ENCODE measurements at places on chromosomes 6 and 20.
A peak's percentile ranks its signal among the peaks of the same experiment; 100 is the strongest.

GRCh38 chr20:39716796-39717341 is 754.7 kb downstream of the DHX35 start:
- no peak for DNase-seq

- no peak for DNase-seq
Measured at GRCh38 chr6:105753620-105754211, 332.4 kb upstream of the PRDM1 start.

- no peak for DNase-seq
Measured at GRCh38 chr20:23200914-23201313, 114.8 kb upstream of the CD93 start.

DNA sequence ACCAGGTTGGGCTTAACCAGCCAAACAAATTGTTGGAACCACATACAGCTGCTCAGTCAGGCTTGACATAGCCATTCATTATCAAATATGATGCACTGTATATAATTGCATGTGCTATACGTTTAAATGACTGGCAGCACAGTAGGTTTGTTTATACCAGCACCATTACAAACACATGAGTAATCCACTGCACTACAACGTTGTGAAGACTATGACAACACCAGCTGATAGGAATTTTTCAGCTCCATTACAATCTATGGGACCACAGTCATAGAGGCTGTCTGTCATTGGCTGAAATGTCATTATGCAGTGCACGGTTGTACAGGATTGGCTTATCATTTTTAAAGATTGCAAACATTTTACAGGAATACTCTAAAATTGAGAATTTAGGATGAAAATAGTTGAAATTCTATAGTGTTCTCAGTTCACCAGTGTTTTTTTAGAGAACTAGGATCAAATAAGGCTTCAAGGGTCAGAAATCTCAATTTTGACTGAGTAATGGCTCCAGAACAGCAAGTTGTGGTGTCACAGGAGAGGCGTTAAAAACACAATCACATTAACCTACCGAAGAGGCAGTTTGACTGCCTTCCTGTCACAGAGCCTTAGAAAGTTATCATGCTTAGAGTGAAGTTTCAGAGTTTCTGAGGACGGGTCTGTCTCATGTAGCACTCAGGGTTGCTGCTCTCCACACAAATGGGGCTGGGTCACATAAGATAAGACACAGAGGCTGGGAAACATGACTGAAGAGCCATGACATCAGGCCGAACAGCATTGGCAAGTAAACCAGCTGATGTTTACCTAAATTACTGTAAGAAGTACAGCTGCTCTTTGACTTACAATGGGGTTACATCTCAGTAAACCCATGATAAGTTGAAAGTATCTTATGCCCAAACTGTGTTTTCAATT is 60.7 kb upstream of the SMLR1 start:
- no peak for DNase-seq

DNA sequence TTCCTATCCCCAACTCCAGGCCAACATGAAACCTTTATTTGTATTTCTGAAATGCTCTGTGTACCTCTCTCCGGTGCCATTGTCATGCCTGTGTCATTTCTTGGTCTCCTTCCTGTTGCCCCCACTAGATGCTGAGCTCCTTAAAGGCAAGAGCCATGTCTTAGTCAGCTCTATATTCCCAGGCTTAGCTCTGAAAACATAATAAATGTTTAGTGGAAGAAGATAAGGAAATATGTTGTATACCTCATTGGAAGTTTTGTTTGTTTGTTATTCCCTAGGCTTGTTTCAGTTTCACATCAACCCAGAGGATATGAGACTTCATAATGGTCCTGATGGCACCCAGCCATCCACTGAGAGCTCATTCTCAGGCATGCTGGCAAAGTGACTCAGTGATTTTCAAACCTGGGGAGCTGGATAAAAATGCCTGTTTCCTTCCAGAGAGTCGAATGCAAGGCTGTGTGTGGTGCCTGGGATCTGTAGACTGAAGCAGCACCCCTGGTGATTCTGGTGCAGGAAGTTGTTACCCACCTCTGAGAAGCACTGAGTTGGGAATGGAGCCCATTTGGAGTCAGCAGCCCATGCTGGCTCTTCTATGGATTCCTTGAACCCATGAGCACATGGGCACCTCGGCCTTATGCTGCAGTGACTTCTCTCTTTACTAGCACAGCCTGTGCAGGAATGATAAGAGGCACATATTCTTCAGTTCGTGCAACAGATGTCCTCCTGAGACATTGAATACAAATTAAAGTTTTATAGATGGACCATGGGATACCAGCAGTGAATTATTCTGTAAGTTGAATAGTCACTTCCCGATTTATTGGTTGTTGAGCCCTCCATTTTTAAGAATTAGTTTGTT is 205.2 kb downstream of the FARS2 start:
- DNase-seq, result no peak

DNA sequence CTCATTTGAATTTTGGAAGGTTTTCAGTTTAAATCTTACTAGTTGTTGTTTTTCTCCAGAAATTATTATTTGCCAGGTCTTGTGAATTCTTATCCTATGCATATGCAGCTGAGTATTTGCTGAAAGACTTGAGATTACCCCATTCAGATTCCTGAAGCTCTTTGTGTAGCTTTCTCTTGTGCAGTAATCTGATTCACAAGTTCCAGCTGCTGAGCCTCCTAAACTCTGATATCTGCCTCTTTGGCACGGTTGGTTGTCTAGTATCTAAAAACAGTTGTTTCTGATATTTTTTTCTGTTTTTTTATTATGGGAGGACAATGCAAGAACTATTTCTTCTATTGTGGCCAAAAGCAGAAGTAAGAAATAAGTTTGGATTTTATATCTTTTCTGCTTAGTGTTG is 863.9 kb upstream of the MANEA start:
- DNase-seq, result no peak

DNA sequence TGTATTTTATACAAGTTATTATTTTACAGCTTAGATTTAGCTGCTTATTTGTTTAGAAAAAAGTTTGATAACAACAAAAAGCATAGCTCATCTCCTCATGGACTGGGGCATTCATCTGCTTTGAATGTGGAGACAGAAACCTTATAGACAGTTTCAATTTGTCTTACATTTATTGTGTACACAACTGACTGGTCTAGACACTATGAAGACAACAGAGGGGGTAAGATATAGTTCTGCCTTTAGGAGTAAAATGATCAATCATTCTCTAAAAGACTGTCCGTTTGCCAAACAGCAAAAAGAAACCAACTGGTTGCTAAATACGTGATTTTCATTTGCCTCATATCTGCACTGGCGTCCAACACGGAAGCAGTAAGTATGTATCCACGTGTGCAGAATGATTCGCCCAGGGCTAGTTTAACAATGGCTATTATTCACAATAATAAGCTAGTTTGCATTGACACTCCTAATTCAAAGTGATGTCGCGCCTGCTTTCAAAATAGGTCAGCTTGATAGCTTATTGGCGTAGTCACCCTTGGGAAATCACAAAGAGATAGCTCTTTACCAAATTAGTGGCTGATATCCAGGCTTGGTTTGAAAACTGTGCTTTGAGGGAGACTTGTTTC is 153.6 kb downstream of the BMP2 start:
- no peak for DNase-seq

GRCh38 chr6:145704143-145704781 is 31.1 kb downstream of the EPM2A start:
- peak; percentile 29 for DNase-seq

GRCh38 chr20:15339264-15339663 is 1001.9 kb upstream of the FLRT3 start:
- DNase-seq, result no peak

DNA sequence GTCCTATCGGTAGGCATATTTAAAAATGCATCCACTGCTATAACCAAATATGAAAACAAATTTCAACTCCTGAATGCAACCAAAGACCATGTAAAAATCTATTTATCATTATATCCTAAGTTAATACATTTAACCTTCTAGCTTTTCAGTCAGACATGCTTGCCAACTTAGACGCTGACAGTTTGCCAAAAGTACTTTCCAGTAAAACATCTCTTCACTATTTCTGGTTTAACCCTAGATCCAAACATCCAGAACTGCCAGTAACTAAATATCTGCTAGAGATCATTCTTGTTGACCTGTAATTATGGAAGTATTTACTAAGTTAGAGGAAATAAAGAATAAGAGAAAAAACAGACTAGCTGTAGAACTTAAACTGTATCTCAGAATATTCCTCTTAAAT is 210.2 kb upstream of the THEMIS start:
- DNase-seq, result no peak

GRCh38 chr6:106512968-106513574 is 116.2 kb downstream of the RTN4IP1 start:
- peak; percentile 65 for DNase-seq

- no peak for DNase-seq
Measured at GRCh38 chr20:17720755-17721154, 21.0 kb downstream of the BANF2 start.

DNA sequence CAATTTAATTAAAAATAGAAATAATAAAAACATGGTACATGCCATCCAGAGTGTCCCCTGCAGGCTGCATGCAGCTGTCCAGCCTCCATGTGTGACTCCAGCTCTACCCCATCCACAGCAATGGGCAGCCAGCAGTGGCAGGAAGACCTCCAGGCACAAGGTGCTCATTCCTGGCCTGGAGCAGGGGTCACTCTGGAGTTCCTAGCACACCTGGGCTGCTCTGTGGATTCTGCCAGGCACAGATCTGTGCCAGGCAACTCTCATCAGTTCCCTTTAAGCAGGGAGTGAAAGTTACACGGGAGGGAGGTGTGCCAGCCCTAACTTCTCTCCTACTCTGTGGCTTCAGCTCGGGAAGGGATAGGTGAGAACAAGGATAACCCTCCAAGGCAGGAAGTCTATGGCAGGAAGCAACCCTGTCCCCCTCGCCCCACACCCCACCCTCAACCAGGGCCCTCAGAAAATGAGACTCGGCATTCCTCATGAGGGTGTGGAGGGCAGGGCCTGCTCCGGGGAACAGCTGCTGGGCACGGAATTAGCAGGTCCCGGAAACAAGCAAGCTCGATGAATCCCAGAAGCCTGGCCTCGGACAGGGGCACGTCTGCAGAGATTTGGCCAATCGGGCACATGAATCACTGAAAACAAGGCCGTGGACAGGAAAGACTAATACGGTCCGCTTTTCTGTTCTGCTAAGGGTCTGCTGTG is 10.0 kb downstream of the JPH2 start:
- DNase-seq, result no peak

DNA sequence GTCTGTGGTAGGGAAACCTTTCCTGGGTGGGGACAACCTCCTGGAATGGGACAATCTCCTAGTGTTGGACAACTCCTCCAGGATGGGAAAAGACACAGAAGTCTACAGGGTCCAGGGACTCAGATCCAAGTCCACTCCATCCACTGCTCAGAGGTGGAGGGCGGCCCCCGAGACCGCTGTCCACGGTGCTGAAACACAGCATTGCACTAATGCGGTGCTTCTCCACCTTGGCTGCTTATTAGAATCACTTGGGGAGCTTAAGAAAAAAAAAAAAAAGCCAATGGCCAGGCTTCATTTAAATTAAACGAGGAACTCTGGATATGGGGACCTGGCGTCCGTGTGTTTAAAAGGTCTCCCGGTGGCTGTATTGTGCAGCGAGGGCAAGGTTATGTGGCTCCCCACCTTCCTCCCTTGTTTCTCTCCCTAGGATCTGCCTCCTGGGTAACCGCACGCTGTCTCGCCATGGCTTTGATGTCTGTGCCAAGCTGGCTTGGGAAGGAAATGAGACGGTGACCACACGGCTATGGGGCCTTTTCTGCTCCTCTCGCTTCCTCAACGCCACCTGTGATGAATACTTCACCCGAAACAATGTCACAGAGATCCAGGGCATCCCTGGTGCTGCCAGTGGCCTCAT is 12.0 kb downstream of the SLC12A5 start:
- DNase-seq, result peak; percentile 50

DNA sequence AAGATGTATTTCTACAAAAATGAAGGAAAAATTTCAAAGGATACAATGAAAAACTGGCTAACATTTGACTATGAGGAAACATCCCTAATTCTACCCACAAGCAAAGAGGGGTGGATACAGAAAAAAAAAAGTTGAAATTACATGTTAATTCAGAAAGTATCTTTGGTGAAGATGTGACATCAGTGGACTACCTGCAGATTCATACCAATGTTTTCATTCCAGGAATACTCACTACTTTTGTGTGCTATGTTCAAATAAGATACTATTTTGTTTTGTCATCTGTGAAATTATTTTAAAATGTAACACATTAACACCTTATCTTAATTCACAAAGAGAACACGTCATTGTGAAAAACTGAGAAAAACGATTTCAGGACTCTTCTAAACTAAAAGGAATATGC is 159.3 kb upstream of the SHLD1 start:
- DNase-seq, result no peak

- DNase-seq, result no peak
Measured at GRCh38 chr20:11783102-11783850, 134.4 kb upstream of the BTBD3 start.

DNA sequence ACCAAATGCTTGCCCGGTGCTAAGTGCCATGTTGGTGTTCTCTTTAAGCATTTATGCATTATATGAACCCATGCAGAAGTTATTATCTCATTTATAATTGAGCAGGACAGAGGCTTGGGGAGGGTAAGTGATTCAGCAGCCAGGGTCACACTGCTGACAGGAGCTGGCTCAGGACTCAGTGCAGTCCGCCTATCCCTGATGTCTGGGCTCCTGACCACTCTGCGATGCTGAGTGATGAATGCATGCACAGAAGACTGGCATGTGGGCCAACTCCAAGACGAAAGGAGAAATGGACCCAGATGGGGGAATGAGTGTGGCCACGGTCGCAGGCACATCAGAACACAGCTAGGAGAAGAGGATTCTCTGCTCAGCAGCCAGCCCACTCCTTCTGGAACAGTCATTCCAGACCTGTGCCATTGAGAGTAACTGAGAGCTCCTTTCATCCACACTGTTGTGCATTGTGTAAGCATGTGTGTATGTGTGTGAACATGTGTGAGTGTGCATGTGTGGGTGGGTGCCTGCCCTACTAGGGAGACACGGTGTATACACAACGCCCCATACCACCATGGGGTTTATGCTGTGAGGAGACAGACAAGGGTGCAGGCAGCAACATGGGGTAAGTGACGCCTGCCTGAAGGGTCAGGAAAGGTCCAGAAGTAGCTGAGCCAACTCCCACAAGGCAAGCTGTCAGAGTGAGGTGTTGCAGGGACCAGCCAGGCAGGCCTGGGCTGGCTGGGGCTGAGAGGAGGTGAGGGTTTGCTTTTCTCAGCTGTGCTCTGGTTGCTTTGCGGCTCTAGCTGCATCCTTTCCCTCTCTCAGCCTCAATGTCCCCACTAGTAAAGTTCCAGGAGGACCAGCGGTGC is 97.8 kb upstream of the PMEPA1 start:
- DNase-seq, result no peak

GRCh38 chr20:58146746-58147140 is 81.7 kb downstream of the ANKRD60 start:
- DNase-seq, result no peak

DNA sequence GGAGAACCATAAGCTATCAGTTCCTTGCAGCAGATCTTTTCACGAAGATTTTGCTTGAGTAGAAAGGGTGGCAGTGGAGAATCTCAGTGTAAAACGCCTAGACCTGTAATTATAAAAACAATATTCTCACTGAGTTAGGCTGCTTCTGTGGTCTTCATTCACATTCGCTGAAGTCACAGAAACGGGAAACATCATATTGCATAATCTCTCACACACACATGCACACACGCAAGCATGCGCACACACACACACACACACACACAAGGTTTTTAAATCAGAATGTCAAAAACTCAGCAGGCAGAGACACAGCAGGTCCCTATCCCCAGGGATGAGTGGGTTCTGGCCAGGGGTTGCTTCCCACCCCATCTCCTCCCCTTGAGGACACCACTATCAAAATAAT is 175.5 kb downstream of the ATXN1 start:
- no peak for DNase-seq

- DNase-seq, result no peak
Measured at GRCh38 chr6:159152782-159153181, 16.4 kb upstream of the FNDC1 start.

Measured in NAMALWA (cell line).